ENCODE measurements at places on chromosomes 5 and 9.
A peak's percentile ranks its signal among the peaks of the same experiment; 100 is the strongest.

GRCh38 chr5:135119481-135119880 lies 85.5 kb upstream of the PITX1 start:
- DNase-seq: no peak

DNA sequence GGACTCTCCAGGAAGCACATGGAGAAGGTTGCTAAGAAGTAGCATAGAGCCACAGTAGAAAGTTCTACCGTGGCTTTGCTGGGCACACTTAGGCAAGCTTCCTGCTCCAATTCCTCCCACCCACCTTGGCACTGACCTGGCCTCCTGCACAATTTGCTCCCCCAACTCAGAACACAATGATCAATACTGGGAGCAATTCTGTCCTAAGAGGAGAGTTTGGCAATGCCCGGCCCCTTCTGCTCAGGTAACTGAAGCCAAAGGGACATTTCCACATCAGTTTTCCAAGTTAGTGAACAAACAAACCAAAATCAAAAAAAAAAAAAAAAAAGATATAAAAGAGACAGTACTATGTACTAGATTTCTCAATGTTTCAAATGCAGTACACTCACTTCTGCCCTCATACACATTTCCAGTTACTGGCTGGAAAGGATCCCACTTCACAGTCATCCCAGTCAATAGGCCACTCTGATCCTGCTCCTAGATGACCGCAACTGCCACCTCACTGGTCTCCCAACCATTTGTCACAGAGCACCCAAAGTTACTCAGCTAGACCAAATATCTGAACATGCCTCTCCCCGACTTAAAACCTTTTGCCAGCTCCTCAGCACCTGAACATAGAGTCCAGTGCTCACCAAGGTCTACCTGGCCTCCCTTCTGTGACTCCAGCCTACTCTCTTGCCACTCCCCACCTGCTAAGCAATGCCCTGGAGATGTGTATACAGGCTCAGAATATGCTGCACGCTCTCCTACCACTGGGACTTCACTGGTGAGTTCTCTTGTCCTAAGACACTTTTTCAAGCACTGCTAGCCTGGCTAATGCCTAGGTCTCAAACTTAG lies 21.3 kb downstream of the ABCA1 start:
- DNase-seq: no peak

DNA sequence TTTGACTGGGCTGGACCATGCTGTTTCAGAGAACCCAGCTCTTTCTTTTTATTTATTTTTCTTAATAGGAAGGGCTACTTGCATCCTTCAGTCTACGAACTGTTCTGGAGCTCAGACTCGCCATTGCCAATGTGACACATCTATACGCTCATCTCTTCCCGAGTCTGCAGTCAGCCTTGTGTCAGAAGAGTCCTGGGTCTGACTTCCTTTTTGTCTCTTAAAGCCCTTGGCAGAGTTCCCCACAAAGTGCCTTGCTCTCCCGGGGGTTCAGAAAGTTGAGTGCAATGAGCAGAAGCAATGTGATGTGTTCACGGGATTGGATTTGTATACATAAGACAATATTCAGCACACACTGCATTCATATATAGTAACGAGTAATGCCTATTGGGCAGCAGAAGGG lies 140.4 kb downstream of the ATPSCKMT start:
- no peak for DNase-seq

DNA sequence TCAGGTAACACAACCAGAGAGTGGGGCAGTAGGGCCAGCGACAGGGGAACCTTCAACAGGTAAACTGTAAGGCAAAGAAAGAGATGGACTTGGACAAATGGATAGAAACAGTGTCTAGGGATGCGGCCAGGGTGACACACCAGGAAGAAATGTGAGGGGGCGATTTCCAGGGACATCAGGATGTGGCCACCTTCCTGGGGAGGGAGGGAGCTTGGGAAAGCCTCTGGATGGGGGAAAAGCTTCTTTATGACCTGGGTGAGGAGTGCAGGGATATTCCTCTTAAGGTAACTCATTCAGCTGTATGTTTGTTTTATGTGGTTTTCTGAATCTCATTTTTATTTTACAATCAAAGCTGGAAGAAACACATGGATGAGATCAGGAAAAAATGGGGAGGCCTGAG lies 11.9 kb upstream of the NXNL2 start:
- no peak for DNase-seq

DNA sequence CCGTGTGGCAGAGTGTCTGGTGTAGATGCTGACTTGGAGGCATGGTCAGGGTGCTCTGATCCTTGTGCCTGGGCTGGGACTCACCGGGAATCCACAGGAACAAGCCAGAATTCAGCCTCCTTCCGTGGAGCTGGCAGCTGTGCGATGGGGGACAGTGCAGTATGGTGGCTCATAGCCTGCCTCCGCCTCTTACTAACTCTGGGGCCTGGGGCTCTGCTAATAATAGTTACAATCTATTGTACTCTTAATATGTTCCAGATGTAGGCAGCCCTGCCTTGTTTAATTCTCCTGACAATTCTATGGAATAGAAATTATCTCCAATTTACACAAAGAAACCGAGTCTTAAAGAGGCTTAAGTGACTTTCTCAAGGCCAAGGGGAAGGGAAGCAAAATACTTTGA lies 77.6 kb downstream of the PCDH1 start:
- DNase-seq: no peak

DNA sequence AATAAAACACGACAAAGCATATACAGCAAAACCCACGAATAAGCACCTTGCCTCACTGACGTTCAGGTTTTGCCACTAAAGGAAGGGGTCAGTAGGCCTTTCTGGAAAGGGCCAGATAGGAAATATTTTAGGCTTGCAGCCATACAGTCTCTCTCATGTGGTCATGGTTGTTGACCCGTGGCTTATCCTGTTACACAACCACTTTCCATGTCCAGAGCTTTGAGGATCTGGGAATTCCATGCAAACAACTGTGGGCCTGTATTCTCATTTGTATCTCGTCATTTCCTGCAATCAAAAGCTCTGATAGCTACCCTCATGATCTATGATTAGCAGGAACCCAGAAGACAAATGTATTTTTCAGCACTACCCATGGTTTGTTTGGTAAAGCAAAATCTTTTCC lies 108.3 kb downstream of the DRD1 start:
- DNase-seq: no peak

- no peak for DNase-seq
These were observed 226.9 kb upstream of the C9orf72 start for GRCh38 chr9:27800159-27800558.

GRCh38 chr9:125276771-125277170 lies 15.1 kb downstream of the GAPVD1 start:
- no peak for DNase-seq

DNA sequence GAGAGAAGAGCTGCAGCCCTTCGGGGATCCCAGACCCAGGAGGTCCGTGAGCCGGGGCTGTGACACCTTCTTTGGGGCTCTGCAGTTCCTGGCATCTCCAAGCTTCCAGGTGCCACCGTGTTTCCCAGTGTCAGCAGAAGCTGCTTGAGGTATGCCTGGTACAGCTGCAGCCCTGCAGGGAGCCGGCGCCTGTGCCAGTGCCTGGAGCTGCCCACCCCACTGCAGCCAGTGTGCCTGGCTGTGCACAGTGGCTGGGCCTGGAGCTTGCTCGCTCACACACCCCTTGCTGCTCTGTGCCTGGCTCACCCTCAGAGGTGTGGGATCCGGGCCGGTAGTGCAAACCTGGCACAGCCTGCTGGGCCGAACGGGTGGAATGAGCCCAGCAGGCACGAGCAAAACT lies 65.5 kb downstream of the NACC2 start:
- DNase-seq: no peak

DNA sequence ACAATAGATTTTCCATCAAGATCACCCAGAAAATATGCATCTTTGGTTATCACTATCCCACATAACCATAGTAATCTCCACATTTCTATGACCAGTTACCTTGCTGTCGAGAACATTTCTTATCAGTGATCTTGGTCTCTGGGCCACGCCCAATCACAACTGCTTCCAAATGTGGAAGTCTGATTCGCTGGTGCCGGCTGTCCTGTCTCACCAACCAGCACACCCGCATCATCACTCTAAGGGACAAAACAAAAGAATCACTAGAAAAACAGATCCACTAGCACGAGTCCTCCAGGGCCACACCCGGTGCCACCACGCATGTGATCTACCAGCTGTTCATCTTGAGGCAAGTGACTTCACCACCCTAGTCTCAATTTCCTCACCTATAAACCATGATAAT lies 11.8 kb downstream of the APTX start:
- DNase-seq: no peak

DNA sequence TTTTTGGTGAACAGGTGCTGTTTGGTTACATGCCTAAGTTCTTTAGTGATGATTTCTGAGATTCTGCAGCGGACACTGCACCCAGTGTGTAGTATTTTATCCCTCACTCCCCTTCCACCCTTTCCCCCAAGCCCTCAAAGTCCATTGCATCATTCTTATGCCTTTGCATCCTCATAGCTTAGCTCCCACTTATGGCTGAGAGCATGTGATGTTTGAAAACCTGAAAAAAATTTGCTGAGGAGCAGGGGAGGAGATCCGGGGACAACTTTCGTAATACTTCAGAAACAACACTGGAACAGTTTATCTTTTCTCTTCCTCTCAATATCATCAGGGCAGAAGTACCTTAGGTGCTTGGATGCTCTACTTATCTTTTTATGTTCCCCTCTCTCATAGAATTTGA lies 226.4 kb downstream of the ADAMTS6 start:
- no peak for DNase-seq

- no peak for DNase-seq
These were observed 241.5 kb downstream of the ARRDC3 start for GRCh38 chr5:91141642-91142041.

DNA sequence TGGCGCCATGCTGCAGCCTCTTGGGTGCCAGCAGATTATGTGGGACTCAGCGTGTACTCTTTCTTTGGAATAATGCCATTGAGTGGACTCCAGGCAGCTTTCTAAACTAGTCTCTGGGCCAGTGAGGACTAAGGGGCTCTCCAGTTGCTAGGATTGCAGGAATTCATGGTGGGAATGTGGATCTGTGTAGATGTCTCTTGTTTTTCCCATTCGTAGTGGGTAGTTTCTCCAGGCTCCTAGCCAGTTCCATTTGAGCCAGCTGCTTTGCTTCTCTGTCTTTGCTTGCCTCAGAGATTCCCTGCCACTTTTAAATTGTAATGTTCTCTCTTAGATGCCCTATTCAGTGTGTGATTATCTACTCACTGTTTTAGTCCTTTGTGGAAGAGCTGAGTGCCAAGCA lies 42.6 kb downstream of the SLF1 start:
- no peak for DNase-seq

GRCh38 chr5:179312557-179313235 lies 32.6 kb downstream of the ADAMTS2 start:
- no peak for DNase-seq

DNA sequence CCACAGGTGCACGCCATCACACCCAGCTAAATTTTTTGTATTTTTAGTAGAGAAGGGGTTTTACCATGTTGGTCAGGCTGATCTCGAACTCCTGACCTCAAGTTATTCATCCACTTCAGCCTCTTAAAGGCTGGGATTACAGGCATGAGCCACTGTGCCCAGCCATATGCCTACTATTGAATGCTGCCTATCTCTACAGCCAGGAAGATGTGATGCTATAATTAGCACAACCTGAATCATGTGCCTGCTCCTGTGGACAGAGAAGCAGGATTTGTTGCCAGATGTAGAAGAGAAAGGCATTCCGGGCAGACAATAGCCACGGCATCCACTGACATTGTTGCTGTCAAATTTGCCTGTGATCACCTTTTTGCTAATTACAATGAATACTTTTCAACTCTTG lies 24.4 kb upstream of the MLLT3 start:
- no peak for DNase-seq

- peak; percentile 98 for DNase-seq
These were observed 7.9 kb downstream of the PRR7 start for GRCh38 chr5:177454397-177455035.

DNA sequence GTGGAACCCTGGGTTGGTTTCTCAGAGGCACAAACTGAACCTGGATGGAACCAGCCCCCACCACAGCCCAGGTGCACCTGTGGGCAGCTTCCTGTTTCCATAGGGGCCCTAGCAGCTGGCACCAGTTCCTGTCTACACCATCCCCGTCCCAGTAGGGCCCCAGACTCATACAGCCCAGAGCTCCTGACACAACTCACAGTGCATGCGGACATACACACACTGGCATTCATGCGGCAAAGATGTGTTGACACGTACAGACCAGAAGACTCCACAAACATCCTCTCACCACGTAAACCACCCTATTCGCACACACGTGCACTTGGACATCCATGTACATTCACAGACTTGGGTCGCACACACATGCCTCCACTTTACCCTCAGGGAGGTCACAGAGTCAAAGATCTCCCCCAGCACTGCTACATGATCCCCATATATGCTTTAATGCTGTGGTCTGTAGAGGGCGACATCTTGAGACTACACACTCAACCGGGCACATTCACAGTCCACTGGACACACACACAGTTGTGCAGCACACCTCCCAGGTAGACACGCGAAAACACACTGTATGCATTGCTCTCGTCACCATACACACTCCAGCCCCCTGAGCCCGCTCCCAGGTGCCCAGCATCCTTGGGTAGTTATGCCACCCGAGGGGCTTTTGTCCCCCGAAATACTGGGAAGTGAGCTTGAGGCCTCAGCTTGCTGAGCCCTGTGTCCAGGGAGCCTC lies 22.4 kb downstream of the CXXC5 start:
- DNase-seq: no peak

DNA sequence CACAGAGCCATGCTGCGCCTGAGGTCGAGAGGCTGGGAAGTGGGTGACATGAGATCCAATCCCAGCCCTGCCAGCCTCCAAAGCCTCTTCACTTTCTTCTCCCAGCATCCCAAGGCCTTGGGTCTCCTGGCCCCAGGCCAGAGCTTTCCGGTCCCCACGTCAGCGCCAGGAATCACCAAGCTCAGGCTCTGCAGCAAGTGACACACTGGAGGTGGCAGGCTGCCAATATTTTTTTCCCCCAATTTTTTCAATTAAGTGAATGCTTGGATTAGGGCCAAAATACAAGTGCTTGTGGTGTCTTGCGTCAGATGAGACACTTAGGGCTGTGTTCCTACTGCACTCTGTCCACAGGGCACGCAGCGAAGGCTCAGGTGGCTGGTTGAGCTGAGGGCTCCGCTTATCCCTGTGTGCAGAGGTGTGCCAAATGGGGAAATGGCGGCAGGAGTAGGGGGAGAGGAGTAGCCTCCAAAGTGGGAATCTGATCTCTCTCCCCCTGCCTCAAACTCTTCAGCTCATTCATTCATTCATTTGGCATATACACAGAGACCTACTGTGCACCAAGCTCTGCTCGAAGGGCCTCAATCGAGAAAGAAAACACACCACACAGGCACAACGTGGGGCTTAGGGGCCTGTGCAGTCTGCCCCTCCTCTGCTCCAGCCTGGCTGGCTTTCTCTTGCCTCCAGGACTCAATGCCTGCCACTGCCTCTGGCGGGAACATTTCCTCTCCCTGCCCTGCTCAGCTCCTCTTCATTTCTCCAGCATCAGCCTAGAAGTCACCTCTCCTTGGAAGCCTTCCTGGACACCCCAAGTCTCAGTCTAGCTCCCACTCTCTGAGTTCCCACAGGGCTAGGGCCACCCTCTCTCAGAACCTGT lies 16.6 kb downstream of the SH3PXD2B start:
- DNase-seq: no peak

DNA sequence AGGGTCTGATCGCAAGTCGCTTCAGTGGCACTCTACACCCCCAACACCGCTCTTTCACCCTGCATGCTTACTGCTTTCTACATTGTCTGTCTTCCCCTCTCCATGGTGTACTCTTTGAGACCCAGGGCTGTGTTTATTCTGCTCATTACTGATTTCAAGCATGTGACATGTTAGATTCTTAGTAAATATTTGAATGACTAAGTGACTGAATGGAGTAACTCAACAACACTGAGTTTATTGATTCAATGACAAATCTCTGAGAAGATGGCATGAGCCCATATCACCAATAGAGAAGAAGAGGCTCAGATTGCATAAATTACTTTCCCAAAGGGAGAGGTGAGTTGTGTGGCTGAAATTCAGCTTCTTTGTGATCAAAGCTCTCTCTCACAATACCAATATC lies 89.7 kb upstream of the OSMR start:
- no peak for DNase-seq

Data from effector memory CD4-positive, alpha-beta T cell (primary cell).